ENCODE measurements at places on chromosomes 11 and 22.

DNA sequence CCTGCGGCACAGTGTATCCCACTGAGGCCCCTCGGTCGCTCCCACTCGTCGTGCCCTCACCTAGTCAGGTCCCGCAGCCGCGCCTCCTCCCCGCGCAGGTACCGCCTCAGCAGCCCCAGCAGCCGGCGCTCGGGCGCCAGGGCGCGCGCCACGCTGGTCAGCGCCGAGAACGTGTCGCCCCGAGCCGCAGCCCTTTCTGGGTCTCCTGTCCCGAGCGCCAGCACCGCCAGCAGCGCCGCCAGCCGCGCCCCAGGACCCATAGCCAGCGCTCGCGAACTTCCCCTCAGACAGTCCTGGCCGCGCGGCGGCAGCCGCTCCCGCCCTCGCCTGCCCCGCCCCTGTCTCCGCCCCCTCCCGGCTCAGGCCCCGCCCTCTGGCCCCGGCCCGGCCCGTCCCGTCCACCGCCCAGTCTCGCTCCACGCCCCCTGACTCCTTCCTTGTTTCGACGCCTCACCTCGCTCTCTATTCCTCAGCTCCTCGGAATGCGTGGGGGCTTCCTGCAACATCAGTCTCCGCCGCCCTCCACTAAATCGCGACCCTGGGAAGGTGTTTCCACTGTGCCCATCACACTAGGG, at the start of gene P4HA3:
TSS of gene P4HA3 (minus strand) at position 289 of the 575 bp plus-strand sequence. CDS start at position 260, 29 bp downstream.
- peak; percentile 18 for DNase-seq

- DNase-seq: no peak
Measured at GRCh38 chr11:118088531-118088930, 1.8 kb upstream of the SMIM35 start.

DNA sequence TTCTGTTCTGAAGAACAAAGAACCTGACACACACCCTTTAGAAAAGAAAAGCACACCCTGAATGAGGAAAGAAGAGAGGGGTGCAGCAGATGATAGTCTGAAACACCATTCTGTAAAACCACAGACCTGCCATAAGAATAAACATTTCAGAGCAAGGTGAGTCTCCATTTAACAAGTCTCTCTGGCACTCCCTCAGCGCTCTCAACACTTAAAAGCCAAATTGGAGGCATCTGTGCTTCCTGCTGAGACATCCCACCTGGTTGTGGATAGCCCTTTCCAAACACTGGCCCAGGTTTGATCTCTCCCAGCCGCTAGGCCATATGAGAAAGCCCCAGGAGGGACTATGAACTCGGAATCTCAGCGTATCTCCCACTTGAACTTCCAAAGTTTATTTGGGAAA, 36.3 kb downstream of the ETS1 start:
- DNase-seq: no peak

GRCh38 chr11:17459236-17459896, 17.3 kb downstream of the ABCC8 start:
- DNase-seq: no peak

GRCh38 chr11:27084518-27084917, 43.9 kb downstream of the BBOX1 start:
- no peak for DNase-seq
